ENCODE measurements at places on chromosomes 7 and 10.

- DNase-seq: peak; percentile 17
These were observed 109.9 kb downstream of the ITGB8 start for GRCh38 chr7:20440472-20441105.

DNA sequence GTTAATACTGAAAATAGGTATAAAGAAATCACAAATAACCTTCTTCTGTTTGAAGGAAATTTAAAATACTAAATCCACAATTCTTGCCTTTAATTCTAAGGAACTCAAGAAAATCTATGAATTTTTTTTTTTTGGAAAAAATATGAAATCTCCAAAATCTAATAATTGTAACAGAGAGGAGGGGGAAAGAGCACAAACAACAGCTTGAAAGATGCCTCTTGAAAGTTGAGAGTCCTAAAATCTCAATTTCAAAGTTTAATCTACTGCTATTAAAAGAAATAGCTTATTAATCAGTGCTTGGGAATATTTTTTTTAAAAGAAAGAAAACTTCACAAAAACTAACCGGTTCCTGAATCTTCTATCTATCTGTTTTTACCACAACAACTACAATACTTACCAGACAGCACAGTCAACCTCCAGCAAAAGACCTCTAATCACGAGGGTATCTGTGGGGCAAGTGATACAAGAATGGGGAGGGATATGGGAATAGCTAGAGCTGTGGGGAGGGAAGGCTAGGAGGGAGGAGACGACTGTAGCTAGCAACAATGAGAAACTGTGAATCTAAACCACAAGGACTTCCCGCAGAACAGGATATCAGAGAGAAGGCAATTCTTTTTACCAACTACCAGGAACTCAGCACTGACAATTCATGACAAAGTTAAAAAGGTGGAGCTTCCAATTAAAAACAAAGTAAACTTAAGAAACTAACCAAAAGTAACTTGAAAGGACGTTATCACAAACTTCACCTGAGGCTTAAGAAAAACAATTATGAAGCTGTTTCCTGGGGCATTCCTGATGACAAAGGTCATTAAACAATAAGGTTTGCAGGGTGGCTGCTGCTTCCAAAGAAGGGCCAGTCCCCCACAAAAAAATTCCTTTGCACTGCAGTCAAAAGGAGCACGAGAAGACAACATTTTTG lies at the start of gene USP54:
Gene USP54 (minus strand): TSS at position 462 of the 919 bp plus-strand sequence. CDS start 15,684 bp downstream, outside the sequence.
- peak; percentile 83 for DNase-seq

DNA sequence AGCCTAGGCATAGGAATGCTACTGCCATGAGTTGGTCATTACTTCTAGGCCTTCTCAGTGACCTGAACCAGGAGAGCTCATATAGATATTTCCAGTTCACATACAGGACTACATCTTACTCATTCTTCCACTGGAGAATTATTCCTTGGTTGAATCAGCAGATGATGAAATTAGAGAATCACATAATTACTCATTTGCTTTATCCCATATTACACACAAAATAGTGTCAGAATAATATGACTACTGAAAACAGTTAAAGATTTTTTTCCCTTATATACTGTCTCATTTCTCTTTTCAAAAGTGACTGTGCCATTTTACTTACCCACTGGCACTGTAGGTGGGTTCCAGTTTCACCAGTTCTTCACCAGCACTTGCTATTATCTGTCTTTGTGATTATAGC lies 18.5 kb downstream of the BMS1 start:
- no peak for DNase-seq

DNA sequence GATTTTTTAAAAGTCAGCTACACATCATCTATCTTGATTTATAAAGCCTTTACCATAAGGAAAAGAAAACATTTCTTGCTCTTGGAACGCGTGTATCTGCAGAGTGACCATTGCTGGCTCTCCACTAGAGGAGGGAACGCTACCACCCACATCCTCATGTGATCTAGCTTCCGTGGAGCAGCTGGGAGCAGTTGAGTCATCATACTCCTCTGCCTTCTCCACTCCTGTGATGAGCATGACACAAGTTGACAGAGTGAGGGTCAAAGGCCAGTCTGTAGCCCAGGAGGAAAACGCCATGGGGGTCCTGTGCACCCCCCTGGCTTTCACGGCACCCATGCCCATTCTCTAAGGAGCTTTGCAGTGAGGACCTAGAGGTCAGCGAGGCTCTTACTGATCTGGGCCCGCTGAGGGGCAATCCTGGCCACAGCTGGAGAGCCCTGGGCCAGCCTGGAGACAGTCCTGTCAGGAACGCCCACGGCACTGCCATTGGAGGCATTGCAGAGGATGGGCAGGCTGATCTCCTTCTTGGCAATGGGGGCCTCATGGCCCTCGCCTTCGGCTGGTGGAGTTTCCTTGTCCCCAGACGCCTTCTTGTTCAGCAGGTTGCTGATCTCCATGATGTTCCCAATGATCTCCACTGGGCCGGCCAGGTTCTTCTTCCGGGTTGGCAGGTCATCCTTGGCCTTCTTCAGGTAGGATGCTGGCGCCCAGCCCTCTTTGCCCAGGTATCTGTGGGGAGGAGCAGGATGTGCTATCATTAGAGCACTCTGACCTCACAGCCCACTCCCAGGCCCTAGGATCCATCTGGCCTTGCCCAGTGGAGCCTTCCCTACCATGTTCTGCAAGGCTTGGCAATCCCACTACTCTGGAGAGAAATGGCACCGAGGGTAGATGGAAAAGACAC lies 119.2 kb downstream of the NEURL1 start:
- DNase-seq: peak; percentile 30

GRCh38 chr10:130956251-130956650 lies 355.3 kb downstream of the TCERG1L start:
- DNase-seq: no peak

DNA sequence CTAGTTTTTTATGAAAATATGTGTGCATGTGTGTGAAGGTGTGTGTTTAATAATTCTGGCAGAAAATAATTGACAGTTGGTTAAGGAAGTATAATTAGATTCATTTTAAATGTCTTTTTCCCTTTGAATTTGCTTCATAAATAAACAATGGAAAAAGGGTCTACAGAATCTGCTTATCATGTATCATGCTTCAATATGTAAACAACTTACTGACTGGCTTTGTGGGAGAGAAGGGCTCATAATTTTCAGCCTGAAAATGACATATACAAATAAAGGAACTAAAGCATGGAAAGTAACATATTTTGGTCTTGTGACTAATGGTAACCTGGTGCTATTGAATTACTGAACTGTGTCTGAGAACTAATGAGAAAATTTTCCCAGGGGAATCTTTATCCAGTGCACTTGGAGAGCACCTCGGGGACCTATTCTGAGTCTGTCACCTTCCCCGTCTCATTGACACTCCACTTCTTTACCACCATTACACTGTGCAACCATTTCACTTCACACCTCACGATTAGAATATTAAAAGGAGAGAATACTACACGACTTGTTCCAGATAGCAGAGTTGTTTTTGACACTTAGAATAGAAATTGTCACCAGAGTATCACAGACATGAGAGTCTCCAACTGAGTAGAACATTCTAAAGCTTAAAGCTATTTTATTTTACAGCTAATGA lies 298.6 kb downstream of the TFEC start:
- no peak for DNase-seq

DNA sequence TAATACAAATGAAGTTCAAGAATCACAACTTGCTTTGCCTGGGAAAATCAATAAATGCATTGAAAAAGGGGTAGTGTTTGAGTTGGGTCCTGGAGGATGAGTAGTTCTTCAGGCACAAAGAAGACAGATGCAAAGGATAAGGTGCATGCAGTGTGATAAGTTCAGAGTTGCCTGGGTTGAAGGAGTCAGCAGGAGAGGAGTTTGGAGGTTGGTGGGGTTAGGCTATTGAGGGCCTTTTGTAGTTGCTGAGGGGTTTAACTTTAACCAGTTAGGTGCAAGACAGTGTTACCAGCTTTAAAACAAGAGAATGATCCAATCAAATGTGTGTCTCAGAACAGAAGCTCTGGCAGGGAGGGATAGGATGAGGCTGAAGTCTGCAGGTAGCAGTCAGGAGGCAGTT lies 44.3 kb upstream of the GLCCI1 start:
- no peak for DNase-seq

- DNase-seq: no peak
These were observed 83.9 kb upstream of the ANK3 start for GRCh38 chr10:60473557-60473956.

- no peak for DNase-seq
These were observed 42.2 kb downstream of the MINDY4 start for GRCh38 chr7:30813466-30813865.

DNA sequence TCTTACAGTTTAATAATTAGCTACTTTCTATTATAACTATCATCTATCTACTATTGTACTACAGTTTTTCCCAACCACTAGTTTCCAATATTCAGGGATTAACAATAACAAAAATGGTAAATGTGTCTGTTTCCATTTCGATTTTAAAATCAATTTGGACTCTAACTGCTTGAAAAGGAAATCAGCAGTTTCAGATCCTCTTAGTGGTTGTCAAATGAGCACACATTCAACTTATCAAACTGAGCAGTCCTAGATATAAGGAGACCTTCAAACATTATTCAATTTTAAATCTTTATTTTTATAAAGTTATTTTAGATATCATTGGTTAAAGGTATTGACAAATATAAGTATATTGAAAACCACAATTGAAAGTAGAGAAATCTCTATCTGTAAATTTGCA lies 46.8 kb upstream of the CD36 start:
- DNase-seq: no peak

DNA sequence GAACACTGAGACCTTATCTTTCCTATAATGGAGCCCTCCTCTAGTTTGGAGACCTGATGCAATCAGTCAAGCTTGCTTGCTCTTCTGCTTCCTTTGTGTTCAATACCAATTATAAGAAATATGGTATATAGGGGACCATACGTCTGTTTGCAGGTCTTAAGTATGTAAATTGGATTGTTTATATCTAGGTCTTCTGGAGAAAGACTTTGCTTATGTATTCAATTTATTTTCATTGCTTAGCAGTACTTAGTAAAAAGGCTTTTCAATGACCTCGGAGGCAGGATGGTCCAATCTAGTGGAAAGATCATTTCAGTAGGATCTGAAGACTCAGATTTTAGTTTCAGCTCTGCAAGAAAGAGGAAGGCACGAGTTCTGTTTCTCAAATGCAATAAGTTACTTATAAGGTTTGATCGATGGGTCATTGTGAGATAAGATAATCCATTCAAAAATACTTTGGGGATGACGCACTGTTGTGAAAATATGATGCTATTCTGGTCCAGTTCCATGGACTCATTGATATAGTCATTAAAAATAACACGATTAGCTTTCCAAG lies 571.6 kb downstream of the SH2D4B start:
- DNase-seq: no peak

DNA sequence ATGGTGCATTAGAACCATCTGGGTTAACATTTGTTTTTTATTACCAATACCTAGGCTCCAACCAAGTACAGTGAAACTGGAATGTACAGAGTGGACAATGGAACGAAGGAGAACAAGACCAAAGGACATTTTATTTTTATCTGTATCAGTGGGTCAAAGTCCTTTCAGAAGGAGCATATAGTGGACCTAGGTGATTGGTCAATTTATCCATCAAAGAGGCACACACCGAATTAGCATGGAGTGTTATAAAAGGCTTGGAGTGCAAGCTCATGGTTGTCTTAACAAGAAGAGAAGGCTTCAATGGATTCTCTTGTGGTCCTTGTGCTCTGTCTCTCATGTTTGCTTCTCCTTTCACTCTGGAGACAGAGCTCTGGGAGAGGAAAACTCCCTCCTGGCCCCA lies at the start of gene CYP2C9:
Gene CYP2C9 (plus strand): TSS at position 276 of the 400 bp plus-strand sequence. CDS start 25 bp downstream, at position 301.
- no peak for DNase-seq

DNA sequence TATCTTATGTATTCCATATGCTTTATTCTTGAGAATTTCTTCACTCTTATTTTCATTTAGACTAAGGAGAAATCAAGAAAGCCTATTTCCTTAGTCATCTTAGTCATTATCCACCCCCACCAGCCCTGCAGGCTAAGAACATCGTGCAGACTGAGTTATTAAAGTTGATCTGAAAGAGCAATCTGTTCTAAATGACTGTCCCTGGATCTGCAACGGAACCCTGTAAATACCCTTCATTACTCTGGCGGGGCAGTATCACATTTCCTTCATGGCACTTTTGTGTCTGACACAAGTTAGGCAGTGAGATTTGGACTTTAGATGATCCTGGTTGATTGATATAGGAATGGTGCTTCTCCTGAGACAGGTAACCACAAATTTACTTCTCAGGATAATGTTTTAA lies 3.5 kb upstream of the MYPN start:
- DNase-seq: peak; percentile 18

DNA sequence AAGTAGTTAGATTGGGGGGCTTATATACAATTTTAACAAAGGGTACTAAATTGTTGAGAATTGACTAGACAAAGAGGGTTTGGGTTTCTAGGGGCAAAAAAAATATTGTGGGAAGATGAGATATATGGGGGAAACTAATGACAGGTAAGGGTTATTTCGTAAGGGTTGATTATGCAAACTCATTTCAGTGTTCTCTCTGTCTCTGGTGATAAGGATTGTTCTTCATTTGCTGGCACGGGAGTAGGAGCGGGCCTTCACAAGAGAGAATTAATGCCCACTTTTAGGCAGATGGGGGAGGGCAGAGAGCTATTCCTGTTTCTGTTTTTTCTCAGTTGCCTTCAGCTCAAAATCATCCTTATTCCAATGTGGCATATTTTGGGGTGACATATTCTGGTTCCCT lies 258.4 kb downstream of the EXOC4 start:
- no peak for DNase-seq
